ENCODE measurements at places on chromosomes 2 and 18.

DNA sequence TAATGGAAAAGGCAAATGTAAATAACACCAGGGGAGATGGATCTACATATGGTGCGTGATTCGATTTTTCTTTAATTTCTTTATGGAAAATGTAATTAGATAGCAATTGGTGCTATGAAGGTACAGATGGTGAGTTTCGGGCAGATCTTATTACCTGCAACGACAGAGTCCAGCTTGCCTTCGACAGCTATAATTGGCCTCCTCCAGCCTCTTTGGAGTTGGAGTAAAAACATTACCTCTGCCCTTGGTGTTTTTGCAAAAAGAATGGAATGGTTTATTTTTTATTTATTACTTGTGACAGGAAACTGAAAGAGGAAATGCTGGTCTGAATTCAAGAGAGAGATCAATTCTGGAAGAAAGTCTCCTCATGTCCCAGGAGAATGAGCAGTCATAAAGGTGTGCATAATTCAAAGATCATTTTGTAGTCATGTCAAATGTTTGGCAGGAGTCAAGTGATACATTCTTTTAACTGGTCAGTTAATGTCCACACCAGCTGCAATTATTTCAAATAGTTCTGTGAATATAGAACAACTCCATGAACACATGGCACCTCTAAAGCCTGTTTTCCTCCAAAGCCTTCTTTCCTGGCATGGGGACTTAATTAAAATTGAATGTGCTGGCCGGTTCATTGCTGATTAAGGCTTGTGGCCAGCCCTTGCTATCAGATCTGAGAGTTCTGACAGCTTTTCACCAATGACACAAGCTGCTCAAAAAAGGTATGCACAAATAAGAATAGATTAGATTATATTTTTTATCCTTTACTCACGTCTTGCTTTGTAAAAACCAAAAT, 46.9 kb upstream of the KCNH7 start:
- H3K36me3 ChIP-seq, result no peaks in the 10 kb centered on the region
- no peak for DNase-seq
- no peaks in the 10 kb centered on the region for H3K4me1 ChIP-seq
- no peak overlapping the region for H3K27ac ChIP-seq
- H3K27me3 ChIP-seq, result no peaks in the 10 kb centered on the region

DNA sequence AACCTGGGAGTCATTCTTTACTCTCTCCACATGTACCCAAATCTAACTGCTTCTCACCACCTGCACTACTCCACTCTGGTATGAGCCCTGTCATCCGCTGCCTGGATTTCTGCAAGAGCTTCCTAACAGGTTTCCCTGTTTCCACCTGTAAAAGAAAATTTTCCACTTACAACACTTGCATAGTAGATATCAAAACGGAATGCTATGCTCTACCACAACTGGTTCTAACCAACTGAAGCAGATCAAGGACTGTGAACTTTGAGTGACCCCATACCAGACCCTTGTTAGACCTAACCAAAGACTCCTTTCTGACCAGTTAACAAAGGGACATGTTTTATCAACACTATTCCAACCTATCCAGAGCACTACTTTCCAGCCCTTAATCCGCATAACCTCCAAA, 3.8 kb upstream of the TMEM131 start:
- no peak for DNase-seq
- H3K4me1 ChIP-seq, result no peaks in the 10 kb centered on the region
- H3K27ac ChIP-seq, result no peak overlapping the region

- H3K27ac ChIP-seq, result peak overlapping the region; percentile 55
- DNase-seq, result peak; percentile 65
- no peak overlapping the region for H3K4me3 ChIP-seq
- H3K4me1 ChIP-seq, result peaks cover 20% of the 10 kb centered on the region
- H3K27me3 ChIP-seq, result no peaks in the 10 kb centered on the region
These were observed 107.7 kb upstream of the PPP1CB start for GRCh38 chr2:28643911-28644334.

DNA sequence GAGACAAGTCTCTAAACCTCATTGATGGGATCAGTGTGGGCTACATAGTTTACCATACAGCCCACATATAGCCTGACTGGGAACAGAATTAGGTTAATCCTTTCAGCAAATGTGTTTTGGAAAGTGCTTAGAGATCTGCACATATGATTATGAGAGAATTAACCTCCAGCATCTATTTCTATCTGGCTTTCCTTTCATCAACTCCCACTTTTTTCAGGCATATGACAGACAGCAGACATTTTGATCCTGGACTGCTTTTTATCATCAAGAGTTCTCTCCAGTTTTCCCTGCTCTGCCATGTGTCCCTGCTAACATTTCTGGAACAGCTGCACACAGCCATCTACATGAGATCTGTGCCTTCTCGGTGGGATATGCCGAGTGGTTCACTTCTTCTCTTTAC, 139.5 kb upstream of the LRP1B start:
- no peak overlapping the region for H3K27ac ChIP-seq
- no peak overlapping the region for H3K4me3 ChIP-seq
- no peaks in the 10 kb centered on the region for H3K36me3 ChIP-seq
- DNase-seq, result no peak
